ENCODE measurements at places on chromosomes 2 and 18.

GRCh38 chr2:1701020-1701419, 43.3 kb downstream of the PXDN start:
- DNase-seq: no peak

GRCh38 chr2:3490191-3491170, 28.9 kb downstream of the ADI1 start:
- DNase-seq: no peak

DNA sequence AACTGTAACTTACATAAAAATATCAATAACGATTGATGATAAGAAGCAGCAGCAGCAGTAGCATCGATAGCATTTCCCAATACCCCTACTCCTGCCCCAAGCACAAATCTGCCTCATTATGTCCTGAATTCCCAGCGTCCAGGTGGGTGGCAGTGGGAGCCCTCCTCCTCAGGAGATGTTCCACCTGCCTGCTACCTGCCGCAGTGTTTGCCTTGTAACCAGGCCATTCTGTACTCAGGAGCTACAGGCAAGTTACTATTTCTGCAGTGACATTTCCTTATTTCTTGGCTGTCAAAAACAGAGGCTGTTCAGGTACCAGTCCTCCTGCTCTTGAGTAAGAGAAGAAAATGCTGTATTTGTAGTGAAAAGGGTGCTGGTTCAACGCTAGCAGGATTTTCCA, 236.4 kb downstream of the CNTNAP5 start:
- DNase-seq: no peak

GRCh38 chr2:130390460-130391057, 34.7 kb downstream of the PTPN18 start:
- DNase-seq: no peak

DNA sequence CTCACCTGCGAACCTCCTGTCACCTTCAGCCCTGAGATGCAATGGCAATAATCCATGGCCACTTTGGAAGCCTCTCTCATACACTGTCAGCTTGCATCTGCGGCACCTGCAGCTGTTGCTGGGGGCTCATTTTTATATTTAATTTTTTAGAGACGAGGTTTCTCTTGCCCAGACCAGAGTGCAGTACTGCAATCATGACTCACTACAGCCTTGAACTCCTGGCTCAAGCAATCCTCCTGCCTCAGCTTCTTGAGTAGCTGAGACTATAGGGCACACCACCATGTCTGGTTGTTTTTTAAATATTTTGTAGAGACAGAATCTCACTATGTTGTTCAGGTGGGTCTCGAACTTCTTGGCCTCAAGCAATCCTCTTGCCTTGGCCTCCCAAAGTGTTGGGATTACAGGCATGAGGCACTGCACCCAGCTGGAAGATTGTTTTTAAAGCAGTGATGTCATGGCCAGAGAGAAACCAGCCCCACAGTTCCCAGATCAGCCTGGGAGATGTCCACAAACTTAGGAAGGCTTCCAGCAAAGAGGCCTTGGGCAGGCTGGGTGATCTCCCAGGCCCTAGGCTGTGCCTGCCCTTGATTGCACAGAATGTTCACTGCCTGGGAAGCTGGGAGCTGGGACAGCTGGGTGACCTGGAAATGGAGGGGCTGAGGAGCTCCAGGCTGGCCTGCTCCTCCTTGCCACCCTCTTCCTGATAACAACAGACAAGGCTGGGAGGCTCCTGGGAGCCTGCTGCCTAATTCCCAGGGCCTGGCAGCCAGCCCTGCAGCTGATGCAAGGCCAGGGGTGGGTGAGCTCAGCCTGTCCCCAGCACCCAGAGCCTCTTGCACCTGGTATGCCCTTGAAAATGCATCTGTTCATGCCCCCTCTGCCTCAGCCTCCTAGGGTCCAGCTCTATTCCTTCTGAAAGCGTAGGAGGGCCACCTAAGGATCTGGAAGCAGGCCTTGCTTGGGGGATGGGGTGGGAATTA, 27.1 kb downstream of the SH2D6 start:
- no peak for DNase-seq

DNA sequence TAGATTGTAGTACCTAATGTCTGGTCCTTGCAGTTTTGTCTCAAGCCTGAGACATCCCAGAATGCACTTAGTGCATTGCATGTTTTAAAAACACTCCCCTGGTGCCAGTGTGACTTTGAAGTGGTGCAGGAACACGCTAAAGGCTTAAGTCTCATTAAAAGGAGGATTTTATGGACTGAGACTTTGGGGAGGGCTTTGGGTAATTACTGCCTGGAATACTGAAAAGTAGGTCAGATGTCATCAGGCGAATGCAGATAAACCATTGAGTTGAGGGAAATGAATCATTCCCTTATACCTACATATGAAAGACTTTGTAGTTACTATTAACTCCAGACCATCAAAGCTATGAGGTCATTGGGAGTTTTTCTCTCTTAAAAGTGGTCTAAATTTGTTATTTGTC, 3.0 kb upstream of the OSBPL1A start:
- DNase-seq: no peak

DNA sequence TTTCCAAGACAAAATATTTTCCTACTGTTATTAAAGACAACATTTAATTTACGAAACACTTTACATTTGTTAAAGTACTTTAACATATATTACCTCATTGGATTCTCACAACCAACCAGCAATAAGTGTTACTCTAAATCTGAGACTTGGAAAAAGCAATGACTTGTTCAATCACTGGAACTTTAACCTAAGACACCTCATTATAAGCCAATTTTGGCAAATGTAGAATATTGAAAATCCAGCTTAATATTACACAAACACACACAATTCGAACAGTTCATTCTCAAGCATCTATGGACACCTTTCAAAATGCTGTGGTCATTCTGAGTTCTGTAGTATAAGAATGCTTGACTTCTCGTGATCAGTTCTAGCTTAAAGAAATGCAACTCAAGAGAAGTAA, 619.4 kb upstream of the CHAC2 start:
- no peak for DNase-seq

DNA sequence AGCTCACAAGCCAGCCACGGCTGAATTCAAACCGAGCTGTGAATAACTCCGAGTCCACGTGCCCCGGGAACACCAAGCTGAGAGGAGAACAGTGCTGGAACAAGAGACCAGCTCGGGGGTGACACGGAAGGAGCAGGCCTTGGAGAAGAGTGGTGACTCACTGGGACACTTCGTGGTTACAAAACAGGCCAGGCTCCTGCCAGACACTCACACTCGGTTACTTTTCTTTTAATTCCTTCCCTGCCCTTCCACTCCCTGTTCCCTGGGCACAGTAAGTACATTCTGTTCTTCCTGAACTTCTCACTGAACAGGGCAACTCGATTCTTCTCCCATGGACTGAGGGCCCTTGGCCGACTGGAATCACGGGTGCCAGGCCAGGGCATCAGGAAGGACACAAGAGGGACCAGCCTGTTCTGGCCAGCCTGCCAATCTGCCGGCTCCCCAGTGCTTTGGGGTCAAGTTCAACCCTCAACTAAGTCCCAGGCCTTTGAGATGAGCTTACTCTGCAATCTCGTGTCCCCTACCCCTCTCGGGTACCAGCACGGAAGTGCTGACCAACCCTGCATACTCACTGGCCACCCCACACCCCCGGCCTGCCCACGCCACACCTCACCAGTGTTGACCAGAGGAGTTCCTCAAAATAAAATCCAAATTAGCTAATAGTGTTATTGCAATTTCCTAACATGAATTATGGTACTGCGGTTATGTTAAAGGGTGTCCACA, 87.5 kb downstream of the TFCP2L1 start:
- DNase-seq: no peak

- DNase-seq: no peak
Measured at GRCh38 chr2:37770797-37771196, 99.4 kb upstream of the CDC42EP3 start.

GRCh38 chr2:181458871-181459270, 1.7 kb downstream of the ITGA4 start:
- DNase-seq: no peak

DNA sequence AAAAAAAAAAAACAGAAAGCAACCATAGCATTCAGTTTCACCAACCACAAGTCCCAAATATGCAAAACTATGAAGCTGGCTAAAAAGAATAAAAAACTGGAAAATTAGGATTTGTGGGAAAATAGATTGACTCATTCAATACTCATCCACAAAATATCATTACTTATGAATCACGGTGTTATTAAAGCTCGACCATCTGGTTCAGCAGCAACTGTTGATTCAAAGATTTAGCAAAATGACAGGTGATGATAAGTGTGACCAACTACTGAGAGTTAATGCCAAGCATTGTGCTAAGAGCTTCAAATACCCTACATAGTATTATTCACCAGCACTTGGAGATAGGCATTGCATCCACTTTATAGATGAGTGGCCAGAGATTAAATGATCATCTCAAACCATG, 26.2 kb upstream of the XDH start:
- DNase-seq: no peak

GRCh38 chr2:29749843-29750242, 171.5 kb downstream of the ALK start:
- no peak for DNase-seq

DNA sequence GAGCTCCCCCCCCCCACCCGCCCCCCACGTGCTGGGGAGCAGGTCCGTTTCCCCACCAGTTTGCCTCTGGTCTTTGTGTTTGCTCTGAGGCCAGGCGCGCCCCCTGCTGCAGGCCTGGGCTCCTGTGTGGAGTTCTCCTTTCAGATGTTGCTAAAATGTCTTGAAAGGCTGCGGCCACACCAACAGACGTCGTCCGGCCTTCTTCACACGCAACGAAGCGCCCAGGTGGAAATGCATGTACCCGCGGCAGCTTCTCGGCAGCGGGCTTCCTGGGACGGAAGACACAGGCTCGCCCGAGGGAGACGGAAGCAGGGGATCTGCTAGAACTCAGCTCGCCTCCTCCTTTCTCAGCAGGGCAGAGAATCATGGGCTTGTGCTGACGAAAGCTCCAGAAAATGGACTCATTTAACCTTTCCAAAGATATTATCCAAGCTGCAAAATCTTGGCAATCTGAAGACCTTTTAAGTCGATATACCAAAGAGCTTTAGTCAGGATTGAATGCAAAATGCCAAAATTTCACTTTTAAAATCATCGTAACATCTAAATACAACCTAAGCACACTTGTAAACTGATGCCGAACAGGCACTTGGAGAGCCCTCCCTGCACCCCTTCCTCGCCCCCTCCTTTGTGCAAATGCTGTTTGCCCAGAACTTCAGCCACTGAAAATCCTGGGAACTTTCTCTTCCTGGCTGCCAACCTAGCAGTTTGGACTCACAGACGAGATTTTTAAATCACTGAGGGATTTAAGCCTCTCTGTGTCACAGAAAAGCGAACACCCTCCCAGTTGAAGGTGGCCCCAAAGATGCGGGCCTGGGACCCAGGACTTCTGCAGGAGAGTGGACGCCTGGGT, 125.5 kb upstream of the ZNF516 start:
- DNase-seq: no peak
